Osteocyte (in vitro differentiated cells): ENCODE measurements at places on chromosomes 2 and 18.
A peak's percentile ranks its signal among the peaks of the same experiment; 100 is the strongest.

DNA sequence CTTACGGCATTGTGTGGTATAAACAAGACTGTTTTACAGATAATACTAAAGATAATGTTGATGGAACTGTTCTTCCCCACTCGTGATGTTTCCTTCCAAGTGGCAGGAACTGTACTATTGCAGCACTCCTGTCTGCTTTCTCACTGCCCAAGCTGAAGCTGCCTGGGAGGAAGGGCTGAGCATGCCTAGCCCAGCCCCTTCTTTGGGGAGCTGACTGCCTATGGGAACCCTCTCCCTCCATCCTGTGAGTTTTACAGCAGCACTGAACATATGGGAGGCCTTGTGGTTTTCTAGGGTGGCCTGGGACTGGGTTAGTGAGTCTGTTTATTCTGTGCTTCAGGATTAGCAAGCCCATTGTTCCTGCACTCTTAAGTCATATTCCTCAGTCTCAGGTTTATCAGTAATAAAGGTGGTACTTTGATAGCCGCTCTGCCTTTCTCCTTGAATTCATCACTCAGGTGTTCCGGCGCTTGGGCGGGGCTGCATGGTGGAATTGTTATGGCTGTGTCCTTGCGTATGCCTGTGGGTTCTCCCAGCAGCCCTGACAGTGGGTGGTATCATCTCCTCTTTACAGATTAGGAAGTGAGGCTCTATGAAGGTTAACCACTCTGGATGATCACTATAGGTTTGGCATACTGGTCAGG is 379.7 kb downstream of the PTPRM start:
- DNase-seq = no peak

- DNase-seq = no peak
These were observed 122.5 kb downstream of the PLEKHM3 start for GRCh38 chr2:207902821-207903220.

GRCh38 chr2:21489080-21489479 is 365.3 kb downstream of the TDRD15 start:
- DNase-seq = no peak

DNA sequence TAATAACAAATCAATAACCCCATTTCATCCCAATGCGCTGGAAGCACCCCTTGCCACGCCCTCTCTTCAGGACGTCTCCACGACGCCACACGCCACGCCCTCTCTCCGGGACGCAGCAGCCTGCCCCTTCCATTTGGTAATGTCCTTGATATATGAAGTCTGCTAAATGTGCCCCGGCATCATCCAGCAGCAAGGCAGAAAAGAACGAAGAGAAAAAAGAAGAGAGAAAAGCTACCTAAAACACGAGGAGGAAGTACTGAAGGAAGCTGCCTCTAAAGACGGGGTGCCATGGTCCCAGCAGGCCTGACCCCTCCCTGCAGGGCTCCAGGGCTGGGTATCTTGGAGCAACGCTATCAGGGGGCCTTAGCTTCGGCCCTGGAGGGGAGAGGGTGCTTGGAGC is 41.8 kb downstream of the CNGA3 start:
- peak; percentile 69 for DNase-seq

DNA sequence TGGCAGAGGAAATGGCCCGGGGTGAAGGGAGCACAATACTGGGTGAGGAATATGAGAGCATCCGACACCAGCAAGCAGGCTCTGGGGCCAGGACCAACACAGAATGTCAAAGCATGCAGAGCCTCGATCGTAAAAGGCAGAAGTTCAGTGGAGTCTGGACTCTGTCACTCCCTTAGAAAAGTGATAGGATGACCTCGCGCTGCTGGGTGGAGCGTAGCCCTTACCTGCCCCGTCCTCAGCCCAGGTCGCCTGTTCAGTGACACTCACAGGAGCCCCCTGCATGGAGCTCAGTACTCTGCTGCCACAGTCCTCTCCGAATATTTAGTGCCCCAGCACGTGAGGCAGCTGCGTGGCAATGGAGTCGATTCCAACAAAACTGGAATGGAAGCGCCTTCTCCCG is 236.7 kb upstream of the MYT1L start:
- DNase-seq = no peak

- no peak for DNase-seq
These were observed 51.8 kb downstream of the COA5 start for GRCh38 chr2:98556344-98557033.

DNA sequence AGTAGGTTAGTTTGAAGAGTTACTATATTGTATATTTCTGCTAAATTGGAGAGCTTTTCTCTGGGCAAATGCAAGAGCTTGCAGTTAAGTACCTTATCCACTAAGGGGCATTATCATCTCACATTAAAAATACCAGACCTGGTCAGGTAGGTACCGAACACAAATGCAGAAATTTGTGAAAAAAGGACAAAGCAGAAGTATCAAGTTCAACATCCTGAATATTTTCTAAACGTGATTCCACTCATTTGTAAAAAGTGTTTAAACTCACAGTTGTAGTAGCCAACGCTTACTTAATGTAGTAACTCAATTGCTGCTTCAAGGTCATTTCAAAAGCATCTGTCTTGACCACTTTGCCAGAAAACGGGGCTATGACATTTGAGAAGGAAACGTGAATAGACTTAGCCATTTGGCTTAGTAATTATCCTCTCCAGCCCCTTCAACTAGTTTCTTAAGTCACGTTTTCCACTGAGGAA is 52.1 kb downstream of the CYRIA start:
- no peak for DNase-seq

DNA sequence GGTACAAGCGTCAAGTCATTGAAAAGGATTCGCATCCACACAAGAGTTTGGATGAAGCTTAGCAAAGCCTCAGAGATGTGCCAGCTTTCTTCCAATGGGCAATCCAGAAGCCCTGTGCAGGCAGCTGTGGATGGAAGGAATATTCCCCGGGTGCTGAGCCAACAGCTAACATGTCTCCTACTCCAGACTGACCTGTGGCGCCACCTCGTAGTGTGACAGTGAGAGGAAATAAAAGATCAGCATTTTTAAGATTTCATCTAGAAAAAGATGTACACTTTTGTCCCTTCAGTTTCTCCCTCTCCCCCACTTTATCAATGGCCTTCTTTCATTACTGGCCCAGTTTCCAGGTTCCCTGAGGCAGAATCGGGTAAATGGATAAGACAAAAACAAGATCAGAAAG is 48.9 kb upstream of the SPATS2L start:
- DNase-seq = no peak

- no peak for DNase-seq
These were observed 151.5 kb downstream of the ASXL3 start for GRCh38 chr18:33729556-33729955.

GRCh38 chr2:221563270-221563985 is 8.7 kb downstream of the EPHA4 start:
- no peak for DNase-seq
